NCI-H2029 (cell line): ENCODE measurements at places on chromosomes 12 and 14.
A peak's percentile ranks its signal among the peaks of the same experiment; 100 is the strongest.

GRCh38 chr12:130162267-130162666 is at the start of gene FZD10:
Gene FZD10, plus strand, starts transcription at chr12:130162464. Its CDS starts 479 bp downstream, at chr12:130162943.
- DNase-seq: no peak

- no peak for DNase-seq
Measured at GRCh38 chr14:31387091-31387490, 33.3 kb downstream of the HEATR5A start.

GRCh38 chr12:80798281-80798680 is 81.6 kb downstream of the MYF5 start:
- no peak for DNase-seq

DNA sequence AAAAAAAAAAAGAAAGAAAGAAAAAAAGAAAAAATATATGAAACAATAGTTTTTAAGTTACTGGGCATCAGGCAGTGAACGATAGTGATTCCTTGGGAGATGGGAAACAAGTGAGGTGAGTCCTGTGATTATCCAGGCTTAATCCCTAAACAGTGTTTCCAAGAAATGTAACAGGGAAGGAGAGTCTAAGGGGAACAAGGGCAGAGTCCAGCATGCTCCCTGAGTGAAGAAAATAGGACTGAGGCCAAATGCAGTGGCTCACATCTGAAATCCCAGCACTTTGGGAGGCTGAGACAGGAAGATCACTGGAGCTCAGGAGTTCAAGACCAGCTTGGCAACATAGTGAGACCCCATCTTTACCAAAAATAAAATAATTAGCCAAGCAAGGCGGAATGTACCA is 40.7 kb downstream of the R3HDM2 start:
- DNase-seq: no peak

DNA sequence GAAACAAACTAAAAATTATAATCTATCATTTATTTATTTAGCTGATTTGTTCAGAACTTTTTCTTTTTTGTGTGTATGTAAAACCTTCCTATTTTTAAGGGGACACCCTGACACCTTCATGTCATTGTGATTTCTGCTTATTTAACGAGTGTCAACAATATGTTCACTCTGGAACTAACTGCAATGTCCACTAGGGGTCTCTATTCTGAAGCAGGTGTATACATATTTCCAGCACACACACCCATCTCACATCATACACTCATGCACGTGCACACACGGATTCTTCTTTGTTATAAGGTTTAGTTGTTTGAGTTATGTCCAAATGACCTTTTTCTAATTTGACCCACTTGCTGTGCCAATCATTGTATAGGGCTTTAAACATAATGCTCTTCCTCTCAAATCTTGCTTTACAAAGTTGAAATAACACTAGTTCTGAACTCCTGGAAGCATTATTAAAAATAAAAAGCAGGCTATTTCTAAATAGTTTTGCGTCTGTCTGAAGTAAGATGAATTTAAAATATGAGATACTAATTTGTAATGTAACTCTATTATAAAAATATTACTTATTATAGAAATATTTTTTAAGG is 15.5 kb downstream of the E2F7 start:
- DNase-seq: peak; percentile 69

- no peak for DNase-seq
Measured at GRCh38 chr12:59583003-59583712, 12.7 kb upstream of the SLC16A7 start.

DNA sequence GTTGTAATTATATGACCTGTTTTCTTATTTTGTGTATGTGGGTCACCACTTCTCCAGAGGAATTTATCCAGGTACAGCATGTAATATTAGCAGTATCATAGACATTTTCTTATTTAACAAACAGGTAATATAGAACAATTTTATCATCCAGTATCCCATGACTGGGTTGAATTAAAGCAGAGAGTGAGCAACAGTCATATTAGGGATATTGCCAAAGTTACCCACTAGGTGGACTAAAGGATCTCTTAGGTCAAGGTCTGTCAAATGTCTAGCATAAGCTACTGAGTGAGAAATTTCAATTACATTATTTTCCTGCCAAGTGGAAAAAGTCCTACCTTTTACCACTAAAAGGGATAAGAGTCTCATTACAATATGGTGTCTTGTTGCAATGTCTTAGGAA is 62.1 kb upstream of the TRIM9 start:
- peak; percentile 87 for DNase-seq

DNA sequence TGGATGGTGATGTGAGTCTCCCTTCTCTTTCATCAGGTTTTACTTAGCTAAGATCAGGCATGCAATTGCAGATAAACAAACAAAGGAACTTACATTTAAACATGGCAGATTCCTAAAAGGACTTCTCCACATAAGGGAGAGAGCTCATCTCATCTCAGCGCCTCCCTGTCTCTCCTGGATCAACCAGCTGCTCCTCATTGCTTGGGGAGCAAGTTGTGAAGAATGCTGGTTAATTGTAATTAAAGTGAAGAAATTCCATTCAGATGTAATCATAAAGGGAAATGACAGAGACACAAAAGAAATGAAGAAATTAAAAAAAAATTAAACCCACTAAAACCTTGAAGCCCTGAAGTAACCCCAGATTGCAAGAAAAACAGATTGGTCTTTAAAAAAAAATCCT is 104.4 kb upstream of the DIO2 start:
- no peak for DNase-seq

DNA sequence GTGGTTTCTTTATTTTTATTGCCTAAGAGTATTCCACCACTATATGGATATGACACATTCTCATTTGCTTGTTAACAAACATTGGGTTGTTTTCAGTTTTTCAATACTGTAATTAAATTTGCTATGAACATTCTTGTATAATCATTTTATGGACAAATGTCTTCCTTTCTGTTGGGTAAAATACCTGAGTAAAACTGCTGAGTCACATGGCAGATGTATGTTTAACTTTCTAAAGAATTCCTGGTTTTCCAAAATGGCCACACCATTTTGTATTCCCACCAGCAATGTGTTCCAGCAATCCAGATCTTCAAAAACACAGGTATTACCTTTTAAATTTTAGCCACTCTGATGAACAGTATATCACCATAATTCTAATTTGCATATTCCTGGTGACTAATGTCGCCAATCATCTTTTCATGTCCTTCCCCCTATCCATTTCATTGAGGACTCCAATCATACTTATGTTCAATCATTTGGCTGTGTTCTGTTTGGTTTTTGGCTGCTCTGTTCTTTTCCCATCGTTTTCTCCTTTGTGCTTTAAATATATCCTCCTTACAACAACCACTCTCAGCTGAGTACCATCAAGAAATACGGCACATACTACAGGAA is 36.0 kb downstream of the CDK17 start:
- no peak for DNase-seq

DNA sequence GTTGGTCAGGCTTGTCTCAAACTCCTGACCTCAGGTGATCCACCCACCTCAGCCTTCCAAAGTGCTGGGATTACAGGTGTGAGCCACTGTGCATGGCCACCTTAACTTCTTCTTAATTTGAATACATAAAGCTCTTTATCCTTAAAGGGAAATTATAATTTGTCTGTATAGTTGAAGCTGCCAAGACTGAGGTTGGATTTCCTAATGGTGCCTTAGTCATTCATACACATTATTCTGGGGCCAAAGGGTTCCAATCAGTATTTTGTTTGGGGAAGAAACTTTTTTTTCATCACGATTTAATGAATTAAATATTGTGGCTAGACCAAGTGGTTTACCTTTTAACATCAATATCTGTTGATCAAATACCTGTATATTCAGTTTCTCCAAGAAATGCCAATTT is 135.9 kb downstream of the SYT1 start:
- no peak for DNase-seq

DNA sequence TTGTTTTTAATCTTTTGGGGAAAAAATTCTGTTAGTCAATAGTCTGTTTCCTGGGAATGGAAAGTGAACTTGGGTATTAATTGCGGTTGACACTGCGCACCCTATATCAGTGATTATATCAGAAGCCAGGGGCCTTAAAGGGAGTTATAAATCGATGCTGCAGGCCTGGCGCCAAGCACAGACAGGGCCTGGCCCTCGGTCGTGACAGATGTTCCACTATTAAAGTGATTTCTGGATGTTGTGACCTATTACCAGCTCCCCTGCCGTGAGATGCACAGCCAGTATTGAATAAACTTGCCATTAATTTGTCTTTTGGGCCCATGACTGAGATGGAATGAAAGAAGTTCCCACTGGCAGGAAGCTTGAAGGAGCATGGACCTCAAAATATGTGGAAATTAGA is 45.1 kb upstream of the KITLG start:
- no peak for DNase-seq

- no peak for DNase-seq
Measured at GRCh38 chr14:61493239-61493638, 171.9 kb downstream of the PRKCH start.

- no peak for DNase-seq
Measured at GRCh38 chr12:114809097-114809496, 125.1 kb upstream of the TBX3 start.

- DNase-seq: no peak
Measured at GRCh38 chr14:37142835-37143401, 29.5 kb downstream of the SLC25A21 start.

GRCh38 chr14:91397965-91398591 is 19.5 kb downstream of the CCDC88C start:
- DNase-seq: no peak

DNA sequence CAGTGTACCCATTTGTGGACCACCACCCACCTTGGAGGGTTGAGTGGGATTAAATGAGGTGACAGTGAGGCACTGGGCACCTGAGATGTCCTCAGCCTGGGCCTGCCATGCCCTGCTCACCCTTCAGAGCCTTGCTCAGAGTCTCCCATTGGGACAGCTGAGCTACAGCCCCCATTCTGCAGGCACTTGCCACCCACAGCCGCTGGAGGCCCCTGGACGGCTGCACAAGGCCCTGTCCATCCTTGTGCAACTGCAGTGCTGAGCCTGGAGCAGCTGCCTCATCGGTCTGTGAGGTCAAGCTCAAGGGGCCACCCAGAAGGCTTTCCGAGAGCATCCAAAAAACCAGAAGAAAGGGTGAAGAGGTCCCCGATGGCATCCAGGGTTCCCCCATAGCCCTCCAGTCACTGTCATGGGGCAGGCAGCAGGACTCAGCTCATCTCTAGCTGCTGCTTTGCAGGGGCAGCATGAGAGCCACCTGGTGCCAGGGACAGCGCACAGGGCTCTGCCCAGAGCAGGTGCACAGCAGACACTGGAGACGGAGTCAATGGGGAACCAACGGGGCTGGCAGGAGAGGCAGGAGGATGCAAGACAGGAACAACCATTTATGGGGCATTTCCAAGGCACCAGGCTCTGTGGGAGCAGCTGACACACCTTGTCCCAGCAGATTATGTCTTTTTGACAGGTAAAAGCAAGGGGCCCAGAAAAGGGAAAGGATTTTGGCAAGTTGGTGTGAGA is 84.6 kb downstream of the ARL6IP4 start:
- peak; percentile 34 for DNase-seq

GRCh38 chr12:104154286-104154685 is 16.3 kb upstream of the NFYB start:
- DNase-seq: no peak

DNA sequence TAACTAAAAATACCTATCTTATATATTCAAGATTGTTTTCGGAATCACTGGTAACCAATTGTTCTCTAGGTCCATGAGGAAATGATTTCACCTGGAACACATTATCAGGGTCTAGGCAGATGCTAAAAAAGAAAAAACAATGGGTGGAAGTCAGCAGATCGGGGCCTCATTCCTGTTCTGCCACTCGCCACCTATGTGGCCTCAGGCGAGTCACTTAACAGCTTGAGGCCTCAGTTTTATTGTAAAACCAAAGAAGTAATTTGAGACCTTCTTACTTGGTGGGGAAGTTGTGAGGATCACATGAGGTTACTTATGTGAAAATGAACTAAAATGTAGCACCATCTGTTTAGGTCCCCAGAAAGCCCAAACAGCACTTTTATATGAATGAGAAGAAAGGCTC is 6.2 kb upstream of the RNASE10 start:
- no peak for DNase-seq

- DNase-seq: no peak
Measured at GRCh38 chr12:57055824-57056223, 5.9 kb upstream of the MYO1A start.

DNA sequence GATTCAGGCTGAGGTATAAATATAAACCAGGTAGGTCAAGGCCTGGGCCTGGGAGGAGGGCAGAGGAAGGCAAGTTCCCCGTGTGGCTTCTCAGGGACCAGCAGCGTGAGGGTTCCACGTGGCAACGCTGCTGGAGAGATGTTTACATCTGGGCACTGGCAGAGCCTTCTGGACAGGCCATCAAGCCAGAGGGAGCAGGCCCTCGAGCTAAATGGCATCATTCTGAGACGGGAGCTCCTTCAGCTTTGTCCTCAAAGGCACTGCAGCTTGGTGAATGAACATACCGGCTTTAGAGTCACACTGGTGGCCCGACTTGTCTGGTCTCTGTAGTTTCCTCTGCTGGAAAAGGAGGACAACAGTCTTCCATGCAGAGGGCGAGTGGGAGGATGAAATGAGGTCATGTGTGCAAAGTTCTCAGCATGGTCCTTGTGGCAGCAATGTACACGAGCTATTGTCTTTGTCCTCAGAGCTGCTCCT is 231.3 kb downstream of the ZFP36L1 start:
- DNase-seq: no peak

- no peak for DNase-seq
Measured at GRCh38 chr12:24921251-24922038, 27.5 kb downstream of the BCAT1 start.

DNA sequence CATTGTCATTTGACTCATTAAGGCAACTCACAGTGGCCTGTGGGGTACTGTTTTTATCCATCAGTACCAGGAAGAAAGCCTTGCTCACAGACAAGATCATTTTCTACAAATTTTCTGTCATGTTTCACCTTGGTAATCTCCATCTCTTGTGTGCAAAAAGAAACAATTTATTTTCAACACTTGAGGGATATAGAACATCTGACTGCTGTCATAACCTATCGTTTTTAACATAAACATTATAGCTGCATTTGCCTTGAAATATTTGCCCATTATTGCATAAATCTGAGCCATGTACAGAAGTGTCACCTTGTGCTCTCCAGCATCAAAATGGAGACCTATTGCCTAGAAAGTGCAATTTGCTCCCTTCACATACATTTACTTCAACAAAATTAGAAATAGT is 300.8 kb downstream of the NPAS3 start:
- DNase-seq: no peak

DNA sequence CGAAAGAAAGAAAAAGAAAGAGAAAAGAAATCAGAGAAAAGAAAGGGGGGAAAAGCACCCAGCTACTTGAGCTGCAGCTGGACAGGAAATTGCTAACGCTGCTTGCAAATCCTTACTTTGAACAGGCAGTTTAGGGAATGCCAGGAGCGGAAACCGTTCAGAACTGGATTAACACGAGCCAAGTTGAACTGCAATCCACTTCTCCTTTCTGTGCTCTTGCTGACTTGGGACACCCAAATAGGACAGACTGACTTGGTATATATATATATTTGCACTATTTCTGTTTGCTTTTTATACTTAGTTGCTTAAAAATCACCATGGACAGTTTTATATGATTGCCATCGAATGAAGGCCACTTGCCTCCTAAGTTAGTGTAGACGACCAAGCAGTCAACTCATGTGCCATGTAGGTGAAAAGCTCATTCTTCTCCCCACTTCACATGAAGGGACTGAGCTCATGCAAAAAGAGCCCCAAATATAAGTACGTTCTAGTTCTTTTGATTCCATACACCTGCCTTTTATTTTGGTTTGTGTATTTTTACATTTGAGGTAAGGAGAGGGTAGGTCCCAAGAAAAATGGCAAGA is 5.5 kb downstream of the DUSP6 start:
- peak; percentile 82 for DNase-seq
